Right ventricle myocardium superior (tissue), 1 donor: ENCODE measurements at places on chromosomes 3 and 15. TPM values are rescaled to one million over a fixed set of nuclear protein-coding genes. Genes with fewer than 3 reads are reported as not detected.

TJP1 gene
- total RNA-seq, result 104 TPM

SLC38A3 gene
- total RNA-seq, result 10.6 TPM

- DNase-seq, result no peak
Measured at GRCh38 chr3:72907131-72907711, 19.4 kb downstream of the GXYLT2 start.

PRR20G gene
- total RNA-seq, result not detected

GRCh38 chr15:67181221-67181639 lies 73.2 kb downstream of the AAGAB start:
- DNase-seq, result no peak

LRRC28 gene
- total RNA-seq, result 21.7 TPM

LYZL4 gene
- not detected for total RNA-seq

DAZL gene
- not detected for total RNA-seq

DNA sequence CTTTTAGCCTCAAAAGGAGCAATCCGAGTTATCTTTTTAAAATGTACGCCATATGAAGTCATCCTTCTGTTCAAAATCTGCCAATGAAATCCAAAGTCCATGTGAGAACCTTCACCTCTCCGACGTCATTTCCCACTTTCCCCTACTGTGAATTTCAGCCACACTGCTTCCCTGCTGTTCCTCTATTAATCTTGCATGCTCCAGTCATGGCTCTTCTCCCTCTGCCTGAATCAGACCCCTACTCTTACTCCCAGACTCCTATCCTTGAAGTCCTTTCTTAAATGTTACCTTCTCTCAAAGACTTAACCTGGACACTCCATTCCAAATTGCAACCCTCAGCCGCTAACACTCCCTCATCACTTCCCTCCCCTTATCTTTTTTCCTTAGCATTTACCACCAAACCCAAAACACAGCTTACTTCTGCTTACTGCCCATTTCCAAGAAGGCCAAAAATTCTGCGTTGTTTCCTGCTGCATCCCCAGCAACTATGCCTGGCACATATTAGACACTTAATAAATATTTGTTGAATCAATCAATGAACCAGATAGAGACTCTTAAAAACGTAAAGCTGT lies 1.2 kb downstream of the NKIRAS1 start:
- no peak for DNase-seq

GRCh38 chr3:113516115-113516505 lies 1.2 kb upstream of the SPICE1 start:
- DNase-seq, result no peak

FAM107A gene
- total RNA-seq, result 95.2 TPM

VPS18 gene
- total RNA-seq, result 18.4 TPM

DNA sequence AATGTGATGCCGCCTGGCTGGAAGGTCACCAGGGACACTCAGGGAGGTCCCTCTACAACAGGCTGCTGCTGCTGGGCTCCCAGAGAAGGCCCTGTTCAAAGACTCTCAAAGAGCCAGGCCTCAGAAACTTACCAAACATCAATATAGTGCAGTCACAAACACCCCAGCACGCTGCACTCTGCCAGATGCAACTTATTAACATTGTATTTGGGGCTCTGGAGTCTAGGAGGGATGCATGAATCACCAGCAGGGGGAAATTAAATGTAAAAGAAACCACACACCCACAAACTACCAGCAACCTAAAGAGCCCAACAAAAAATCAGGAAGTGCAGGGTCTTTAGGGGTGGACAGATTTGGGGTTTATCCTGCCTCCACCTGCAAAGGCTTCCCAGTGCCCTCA lies 74.6 kb upstream of the SPATA12 start:
- no peak for DNase-seq

GRCh38 chr3:58840949-58841348 lies 174.4 kb upstream of the FAM3D start:
- DNase-seq, result no peak

C3orf20 gene
- total RNA-seq, result not detected

GRCh38 chr3:185216607-185216958 lies 37.3 kb downstream of the EHHADH start:
- no peak for DNase-seq
